ENCODE measurements at places on chromosomes 6 and 20.

DNA sequence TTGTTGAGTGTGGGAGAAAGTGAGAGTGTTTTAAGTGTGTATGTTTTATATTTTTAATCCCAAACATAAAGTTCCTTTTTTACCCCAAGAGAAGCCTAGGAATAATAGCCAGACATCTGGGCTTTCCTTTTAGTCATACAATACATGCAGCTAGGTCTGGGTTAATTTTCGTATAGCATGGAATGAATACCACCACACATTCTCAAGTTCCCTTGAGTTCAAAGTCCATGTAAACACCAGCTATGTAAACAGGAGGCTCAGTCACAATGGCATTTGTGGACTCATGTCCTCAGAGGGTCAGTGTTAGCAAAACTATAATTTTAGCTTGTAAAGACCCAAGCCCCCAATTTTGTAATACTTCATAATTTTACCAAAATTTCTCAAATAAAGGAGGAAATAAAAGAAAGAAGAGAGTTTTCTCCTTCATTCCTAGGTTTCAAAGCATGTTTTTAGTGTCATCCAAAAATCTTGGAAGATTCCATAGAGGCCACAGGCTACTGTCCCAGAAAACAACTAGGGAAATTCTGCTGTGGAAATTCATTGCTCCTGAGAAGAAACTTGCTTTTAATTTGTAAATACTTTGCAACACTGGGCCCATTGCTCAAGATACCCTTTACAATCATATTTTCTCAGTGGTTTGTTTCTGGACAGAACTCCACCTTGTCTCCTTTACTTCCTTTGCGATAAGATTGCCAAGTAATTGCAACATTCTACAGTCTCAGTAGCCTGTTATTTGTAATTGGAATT lies 671.2 kb downstream of the COL12A1 start:
- DNase-seq, result no peak

DNA sequence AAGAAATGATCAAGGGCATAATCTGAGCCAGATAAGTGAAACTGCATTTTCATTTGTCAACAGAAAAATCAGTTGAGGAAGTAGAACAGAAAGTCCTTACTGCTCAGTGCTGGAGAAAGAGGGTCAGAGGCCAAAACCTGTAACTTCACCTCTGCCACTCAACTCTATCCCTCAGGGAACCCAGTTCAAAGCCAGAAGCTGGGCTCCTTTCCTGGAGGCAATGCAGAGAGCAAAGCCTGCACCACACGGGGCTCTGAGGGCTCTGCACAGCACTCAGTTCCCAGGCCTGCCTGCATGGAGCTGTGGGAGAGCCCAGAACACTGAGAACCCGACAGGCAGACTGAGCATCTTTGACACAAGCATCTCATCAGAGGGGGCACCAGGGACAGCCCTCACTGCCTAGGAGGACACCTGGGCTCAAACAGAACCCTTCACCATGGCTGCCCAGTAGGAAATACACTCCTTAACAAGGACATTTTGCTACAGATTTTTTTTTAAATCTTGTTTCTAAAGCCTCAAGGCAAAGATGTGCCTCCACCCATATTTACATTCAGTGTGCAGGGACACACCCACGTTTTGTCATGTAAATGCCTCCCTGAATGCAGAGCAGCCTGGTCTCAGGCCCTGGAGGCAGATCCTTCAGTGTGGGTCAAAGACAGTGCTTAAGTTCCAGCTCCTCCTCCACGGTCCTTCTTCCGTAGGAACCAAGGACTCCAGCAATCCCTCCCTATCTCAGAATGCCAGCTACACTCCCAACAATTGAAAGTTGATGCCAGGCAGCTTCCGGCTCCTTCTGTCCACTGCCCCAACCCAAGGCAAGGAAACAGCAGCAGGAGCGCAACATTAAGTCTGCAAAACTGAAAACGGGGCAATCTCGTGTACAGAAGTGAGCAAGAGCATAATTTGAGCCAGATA lies 6.6 kb downstream of the RNASET2 start:
- DNase-seq, result no peak

- DNase-seq, result no peak
These were observed 32.7 kb upstream of the NKX2-4 start for GRCh38 chr20:21430020-21430419.

- DNase-seq, result no peak
These were observed 228.5 kb downstream of the PHF3 start for GRCh38 chr6:63864061-63864460.

DNA sequence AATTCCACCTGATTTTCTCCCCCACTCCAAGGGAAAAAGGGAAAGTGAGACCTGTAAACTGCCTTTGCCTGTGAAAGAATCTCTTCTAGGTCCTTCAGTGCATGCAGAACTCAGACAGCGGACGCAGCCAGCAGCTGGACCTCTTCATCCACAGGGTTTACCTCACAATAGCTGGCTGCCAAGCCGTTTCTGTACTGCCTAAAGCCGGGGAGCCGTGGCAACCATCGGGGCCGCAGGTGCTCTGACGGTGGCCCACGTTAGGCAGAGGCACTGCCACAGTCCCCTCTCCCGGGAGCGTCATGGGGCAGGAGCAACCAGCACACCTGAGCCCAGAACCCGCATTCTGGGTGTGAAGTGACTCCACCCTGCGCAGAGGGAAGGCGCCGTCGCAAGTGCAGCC lies 206.1 kb downstream of the TTLL2 start:
- no peak for DNase-seq

DNA sequence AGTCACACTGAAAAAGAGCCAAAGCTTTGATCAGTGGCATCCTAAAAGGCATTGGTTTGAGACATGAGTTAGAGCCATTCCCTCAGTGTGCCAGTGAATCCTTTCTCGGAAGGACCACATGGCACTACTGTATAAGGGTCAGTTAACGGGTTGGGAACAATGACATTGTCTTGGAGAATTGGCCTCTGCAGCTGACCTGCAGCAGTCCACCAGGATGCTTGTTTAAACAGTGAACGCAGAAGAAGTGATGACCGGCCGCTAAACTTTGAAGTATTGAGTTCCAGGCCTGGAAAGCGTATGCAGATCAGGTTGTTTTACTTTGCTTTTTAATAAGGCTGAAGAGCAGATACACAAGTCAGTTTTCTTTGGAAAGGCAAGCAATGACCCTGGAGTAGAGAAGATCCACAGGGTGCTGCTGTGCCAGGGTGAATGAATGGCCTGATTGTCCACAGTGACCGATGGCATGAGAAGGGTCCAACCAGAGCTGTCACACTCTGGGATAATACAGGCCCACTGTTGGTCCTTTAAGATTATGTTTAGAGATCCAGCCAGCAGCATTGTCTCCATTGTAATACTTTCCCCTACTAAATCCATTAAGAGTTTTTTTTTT lies 57.8 kb downstream of the GMPR start:
- DNase-seq, result no peak

- DNase-seq, result no peak
These were observed 203.1 kb downstream of the ASCC3 start for GRCh38 chr6:100678027-100678426.

GRCh38 chr6:79157961-79158644 lies 76.4 kb downstream of the HMGN3 start:
- DNase-seq, result no peak

DNA sequence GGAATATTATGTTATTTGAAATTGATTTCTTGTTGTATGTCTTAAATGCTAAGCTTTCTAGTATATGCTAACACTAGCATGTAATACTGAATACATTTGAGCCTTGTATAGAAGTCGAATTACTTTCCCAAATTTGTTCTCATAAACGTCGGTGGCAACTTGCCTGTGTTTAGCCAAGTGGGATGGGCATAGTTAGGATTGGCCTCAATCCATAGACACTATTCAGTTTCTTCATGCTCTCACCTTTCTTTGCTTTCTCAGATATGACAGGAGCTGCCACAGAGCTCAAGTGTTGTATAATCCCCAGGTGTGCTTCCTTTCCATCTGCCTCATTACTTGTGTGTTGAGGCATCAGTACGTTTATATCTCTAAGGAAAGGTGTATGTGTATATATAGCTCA lies 19.3 kb downstream of the ZNF334 start:
- no peak for DNase-seq

DNA sequence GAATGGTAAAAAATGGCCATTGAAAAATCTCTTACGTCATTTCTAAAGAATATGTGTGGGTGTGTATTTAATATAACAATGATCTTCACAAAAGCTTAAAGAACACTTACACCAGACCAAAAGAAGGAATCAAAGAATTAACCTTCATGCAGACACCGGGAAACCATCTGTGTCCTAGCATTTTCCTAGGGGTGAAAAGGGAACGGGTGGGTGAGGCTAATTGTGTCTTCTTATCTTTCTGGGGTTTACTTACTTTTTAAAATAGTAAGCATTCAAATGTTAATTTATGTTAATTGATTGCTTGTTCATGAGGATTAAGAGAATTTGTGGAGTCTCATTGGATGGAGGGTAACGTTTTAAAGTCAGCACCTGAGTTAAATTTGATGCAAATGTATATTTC lies 47.5 kb downstream of the BMP2 start:
- no peak for DNase-seq

Measured in stimulated activated CD4-positive, alpha-beta T cell treated with anti-CD3 and anti-CD28 coated beads, Interleukin-1b, Interleukin-23, amount 100 ng/mL, for 1 hour (primary cell).